ENCODE measurements at places on chromosomes 4 and X.

DNA sequence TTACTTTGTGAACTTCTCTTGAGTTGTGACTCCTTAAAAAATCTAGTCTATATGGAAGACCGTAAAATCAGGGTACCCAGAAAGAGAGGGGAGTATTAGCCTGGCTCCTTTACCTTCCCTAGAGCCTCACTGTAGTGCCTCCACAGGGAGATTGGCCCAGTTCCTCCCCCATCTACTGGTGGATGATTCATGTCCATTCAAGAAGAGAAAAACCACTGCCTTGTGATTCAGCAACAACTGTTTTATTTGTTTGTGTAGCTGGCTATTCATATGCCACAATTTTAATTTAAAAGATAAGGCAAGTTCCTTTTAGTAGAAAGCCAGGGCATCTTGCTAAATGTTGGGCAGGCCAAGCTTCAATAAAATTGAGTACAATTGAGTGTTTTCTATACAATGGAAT, 221.8 kb upstream of the KCNIP4 start:
- DNase-seq = no peak

GRCh38 chr4:82708982-82709381, 89.6 kb downstream of the SCD5 start:
- DNase-seq = no peak

DNA sequence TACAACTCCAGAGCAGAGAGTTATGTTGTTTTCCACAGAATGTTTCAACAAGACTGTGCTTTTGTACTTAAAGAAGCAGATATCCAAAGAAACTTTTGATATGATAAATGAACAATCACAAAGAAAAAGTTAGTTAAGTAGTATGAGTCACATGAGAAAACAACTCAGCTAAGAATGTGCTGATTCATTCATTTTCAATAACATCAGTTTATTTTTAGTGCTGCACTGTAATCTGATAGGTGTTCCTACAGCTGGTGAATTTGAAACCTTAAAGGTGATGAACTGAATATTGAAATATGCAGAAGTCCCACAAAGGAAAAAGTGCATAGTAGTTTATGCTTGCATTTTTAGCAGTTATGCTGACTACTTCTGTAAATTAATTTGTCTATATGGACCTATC, 180.3 kb upstream of the TENM3 start:
- DNase-seq = no peak

DNA sequence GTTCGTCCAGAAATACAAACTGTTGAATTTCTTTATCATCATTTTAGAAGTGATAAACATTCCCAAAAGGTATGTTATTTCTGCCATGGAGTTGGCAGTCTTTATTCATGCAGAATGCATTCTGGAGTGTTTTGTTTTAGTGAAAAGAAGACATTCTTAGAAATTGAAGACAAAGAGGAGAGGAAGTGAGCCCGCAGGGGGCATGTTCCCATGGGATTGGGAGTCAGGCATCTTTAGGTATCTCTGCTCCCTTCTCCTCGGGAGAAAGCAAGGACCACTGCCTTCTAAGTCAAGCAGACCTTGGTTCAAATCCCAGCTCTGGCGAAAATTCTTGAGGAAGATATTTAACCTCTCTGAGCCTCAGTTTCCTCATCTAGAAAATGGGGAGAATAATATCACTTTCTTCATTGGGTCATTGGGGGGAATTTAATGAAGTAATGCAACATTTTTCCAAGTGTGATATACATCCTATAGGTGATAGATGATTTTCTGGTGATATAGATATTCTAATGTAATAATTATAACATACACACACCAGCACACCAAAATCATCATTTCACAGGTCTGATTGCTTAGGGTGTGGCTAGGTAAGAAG, 26.5 kb upstream of the CHRNA9 start:
- no peak for DNase-seq

- DNase-seq = no peak
Measured at GRCh38 chr4:54566608-54567007, 91.1 kb upstream of the KIT start.

GRCh38 chrX:33892670-33893069, 239.4 kb downstream of the FAM47A start:
- no peak for DNase-seq

- no peak for DNase-seq
Measured at GRCh38 chr4:164428561-164428960, 325.4 kb upstream of the SMIM31 start.

- no peak for DNase-seq
Measured at GRCh38 chr4:132646186-132646585, 502.9 kb upstream of the PCDH10 start.

GRCh38 chr4:174218127-174218790, 65.2 kb downstream of the FBXO8 start:
- no peak for DNase-seq

- no peak for DNase-seq
Measured at GRCh38 chrX:118508635-118509034, 13.0 kb downstream of the DOCK11 start.

DNA sequence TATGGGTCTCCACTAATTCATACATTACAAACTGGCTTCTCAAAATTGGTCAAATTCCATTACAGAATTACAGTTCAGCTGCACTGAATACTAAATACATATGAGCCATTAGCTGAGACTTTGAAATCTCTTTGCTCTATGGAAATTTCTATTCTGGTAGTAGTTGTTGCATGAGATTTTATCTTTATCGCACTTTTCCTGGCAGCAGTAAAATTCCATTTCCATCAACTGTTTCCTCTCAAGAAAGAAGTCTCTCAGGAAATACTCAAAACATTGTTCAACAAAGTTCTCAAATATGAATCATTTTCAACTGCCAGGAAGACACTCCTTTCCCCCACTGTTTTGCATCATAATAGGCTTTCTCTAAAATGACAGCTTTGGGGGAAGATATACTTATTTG, 51.3 kb downstream of the ATP11C start:
- DNase-seq = no peak

GRCh38 chrX:52015794-52016193, 53.2 kb downstream of the MAGED4B start:
- DNase-seq = no peak

DNA sequence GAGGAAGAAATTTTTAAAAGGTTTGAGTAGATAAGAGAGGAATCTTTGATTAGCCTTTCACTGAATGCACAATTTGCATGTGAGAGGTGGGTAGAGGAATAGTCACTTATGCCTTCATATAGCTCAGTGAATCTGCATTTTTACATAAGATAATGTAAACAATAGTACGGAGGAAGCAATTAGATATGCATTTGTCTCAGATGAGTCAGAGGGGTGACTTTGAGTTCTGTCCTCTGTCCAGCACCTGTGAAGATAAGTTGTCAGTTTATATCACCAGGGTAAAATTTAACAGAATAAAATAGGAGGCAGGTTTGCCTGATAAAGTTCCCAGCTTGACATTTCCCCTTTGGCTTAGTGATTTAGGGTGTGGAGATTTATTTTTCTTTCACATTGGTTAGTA, 841.9 kb downstream of the PCDH18 start:
- DNase-seq = no peak

DNA sequence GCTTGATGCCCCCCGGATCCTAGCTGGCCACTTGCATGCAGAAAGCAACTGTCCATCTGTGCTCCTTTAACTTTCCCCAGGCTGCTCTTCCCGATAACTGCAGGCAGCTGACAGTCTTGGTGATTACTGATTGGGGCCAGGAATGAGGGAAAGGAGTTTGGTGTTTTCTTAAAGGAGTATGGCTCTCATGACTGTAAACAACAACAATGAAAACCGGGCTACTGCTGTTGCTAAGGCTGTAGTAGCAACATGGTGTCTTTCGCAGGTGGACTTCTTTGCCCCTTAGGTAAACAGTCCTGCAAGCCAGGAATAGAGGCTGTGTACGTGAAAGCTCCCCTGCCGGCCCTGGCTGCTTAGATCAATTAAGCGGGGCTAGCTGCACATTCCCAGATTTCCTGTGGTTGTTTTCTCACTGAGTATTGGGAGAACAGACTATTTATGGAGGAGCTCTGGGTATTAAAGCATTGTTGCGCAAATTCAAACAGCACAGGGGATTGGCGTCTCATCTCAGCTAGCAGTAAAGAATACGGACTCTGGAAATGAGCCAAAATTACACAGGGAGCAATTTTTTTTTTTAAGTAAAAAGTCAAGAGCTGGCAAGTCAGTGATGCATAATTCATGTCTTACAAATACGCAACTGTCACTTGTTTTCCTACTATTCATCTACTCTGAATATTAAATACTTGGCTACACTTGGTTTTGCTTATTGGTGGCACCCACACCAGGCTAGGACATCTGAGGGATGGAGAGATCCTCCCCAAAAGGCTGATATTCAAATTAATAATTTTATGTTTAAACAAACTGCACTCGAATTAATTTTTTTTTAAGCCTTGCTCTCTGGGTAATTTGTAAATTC, 61.6 kb upstream of the NAP1L5 start:
- DNase-seq = no peak

GRCh38 chr4:20347531-20347930, 95.8 kb downstream of the SLIT2 start:
- DNase-seq = no peak

DNA sequence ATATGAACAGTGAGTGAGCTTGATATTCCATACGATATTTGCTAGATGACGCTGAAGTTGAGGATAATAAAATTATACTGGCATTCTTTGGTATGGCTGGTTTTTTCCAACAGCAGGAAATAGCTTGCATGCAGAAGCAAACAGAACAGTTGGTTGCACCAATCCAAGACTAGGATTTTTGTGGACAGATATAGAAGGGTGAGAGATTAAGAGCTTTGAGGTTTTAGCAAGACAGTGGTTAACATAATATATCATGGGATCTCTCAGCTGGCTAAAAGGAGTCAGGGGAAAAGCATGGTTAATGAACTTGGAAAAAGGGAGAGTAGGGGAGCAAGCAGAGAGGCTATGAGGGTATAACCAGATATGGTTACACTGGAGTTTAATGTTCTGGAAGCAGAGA, 127.9 kb downstream of the DHX15 start:
- DNase-seq = no peak

GRCh38 chr4:8150152-8151090, 8.2 kb downstream of the ABLIM2 start:
- DNase-seq = no peak

DNA sequence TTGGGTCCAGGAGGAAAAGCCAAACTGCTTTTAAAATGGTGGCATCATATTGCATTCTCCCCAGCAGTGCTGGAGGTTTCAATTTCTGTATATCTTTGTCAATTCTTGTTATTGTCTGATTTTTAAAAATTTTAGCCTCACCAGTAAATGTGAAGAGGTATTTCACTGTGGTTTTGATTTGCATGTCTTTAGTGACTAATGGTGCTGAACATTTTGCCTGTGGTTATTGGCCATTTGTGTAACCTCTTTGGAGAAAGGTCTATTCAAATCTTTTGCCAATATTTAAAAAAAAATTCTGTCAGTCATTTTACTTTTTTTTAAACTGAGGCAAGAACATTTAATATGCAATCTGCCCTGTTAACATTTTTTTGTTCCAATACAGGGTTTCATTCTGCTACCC, 322.1 kb downstream of the TLL1 start:
- DNase-seq = no peak

DNA sequence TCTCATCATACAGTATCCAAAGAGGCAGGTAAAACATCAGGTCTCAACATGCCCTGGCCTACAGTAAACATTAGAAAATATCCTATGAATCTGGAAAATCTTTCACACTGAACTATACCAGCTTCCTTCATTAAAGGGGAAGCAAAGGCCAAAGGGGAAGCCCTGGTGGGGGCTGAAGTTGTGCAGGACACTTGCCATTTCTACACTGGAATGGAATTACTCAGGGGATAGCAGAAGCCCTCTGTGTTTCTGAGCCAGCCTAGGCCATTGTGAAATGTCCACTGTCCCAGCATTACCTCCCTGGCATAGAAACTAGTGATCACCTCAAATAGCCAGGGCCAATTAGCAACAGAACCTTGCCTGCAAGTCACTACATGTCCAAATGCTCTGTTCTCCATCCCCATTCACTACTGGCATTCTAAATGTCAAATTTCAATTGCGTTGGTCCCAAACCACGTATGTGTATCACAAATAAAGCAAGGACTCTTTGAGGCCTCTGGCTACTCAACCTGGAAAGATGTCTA, 429.9 kb downstream of the AFF2 start:
- DNase-seq = no peak
